ENCODE measurements at places on chromosomes 12 and 14. TPM values are rescaled to one million over a fixed set of nuclear protein-coding genes. Genes with fewer than 3 reads are reported as not detected.
A peak's percentile ranks its signal among the peaks of the same experiment; 100 is the strongest.

DNA sequence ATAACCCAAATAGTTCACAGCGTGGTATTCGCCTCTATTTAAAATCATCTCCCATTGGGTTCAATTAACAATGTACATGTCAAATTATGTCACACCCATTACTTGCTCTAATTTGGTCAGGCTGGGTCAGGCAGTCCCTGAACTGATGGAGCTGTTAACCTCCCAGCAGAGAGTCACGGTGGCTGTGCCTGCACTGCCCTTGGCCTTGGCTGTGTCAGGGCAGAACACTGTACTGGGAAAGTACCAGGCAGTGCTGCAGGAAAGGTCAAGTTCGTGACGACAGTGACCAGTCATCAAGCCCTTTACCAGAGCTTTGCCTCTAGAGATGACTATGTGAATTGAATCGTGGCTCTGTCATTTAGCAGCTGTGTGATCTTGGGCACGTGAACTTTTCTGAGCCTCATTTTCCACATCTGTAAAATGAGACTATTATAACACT, 100.0 kb downstream of the ARF6 start:
- peak; percentile 45 for DNase-seq

SIRT4 gene
- total RNA-seq, result not detected

EML5 gene
- 0.23 TPM for total RNA-seq

BAG5 gene
- total RNA-seq, result 5.4 TPM

DNA sequence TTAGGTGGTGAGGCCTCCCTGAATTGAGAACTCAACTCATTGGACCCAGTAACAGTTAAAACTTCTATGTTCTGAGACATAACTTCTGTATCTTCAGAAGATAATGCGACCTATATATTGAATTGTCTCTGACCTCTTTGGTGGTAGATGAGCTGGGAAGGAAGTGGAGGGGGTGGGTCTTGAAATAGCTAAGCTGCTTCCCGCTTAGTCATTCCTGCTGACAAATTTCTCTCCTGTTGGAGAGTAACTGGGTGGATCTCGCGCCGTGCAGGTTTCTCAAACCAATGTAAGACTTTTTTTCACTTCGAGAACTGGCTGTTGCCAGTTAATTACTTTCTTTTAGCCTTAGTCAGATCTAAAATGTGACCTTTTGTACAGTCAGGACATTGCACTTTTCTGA, 100.8 kb downstream of the PPHLN1 start:
- peak; percentile 36 for DNase-seq

- DNase-seq, result no peak
Observed at GRCh38 chr12:4211372-4211771, 62.2 kb upstream of the CCND2 start.

RNASE1 gene
- not detected for total RNA-seq

GRCh38 chr14:93042968-93043940, 72.5 kb downstream of the ITPK1 start:
- DNase-seq, result peak; percentile 95

ZC2HC1C gene
- 0.99 TPM for total RNA-seq

DNA sequence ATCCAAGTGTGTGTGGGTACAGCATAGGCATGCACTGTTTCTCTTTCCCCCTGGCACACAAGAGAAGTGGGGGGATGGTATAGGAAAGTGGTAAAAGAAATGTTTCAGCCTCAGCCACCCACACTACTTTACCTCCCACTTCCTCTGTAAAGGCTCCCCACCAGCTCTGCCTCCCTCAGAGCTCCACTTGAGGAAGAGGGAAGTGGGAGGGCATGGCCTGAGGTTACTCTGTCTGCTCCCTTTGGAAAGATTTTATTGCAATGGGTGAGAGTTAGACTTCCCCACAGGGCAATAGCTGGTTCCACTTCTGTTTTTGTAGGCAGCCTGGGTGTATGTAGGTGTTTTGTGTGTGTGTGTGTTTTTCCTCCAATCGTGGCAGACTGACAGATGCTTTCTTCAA, 145.3 kb downstream of the SSPN start:
- DNase-seq, result no peak

- DNase-seq, result no peak
Observed at GRCh38 chr12:1419849-1420371, 174.5 kb downstream of the FBXL14 start.

DHRS2 gene
- total RNA-seq, result 1.6 TPM

DNA sequence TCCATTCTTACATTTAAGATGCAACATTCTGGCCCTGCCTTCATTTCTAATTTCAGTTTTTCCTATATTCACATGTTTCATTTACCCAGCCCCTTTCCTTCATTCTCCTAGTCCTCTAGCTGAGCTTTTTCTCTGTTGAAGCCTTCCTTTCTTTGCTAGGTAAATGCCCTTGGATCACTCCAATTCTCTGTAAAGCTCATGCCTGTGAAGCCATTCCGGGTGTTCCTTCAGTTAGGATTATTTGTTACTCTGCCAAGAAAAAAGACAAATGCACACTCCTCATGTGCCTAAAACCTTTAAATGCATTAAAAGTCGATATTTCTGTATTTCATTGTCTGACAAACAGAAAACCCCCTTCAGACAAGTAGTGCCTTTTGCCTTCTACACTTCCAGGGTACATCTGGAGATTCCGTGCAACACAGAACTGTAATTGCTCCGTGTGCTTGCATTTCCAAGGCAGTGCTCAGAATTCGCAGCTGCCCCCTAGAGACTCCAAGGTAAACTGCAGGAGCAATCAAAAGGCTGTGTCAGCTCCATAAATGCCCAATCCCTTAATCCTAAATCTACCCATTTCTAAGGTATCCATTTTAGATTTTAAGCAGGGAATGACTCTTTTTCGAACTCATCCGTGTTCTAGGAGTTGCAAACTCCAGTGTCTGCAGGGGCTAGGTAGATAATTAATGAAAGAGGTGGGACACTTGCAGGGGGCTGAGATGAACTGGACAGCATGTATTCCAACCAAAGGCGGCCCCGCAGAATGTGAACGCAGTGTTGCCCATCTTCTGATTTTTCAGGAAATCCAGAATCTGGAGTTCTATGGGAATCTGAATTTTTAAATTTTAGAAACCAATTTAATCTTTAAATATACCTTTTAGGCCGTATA, 320.2 kb downstream of the GRIN2B start:
- peak; percentile 29 for DNase-seq
